Fibroblast of skin of right biceps (primary cell): ENCODE measurements at places on chromosomes 7 and 10.

DNA sequence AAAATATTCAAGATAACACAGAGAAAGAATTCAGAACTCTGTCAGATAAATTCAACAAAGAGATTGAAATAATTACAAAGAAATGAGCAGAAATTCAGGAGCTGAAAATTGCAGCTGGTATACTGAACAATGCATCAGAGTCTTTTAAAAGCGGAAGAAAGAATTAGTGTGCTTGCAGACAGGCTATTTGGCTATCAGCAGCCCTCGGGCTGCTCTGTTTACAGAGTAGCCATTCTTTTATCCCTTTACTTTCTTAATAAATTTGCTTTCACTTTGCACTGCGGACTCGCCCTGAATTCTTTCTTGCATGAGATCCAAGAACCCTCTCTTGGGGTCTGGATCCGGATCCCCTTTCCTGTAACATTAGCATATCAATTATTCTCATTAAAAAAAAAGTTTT lies 1040.0 kb downstream of the SORCS3 start:
- no peak for DNase-seq

DNA sequence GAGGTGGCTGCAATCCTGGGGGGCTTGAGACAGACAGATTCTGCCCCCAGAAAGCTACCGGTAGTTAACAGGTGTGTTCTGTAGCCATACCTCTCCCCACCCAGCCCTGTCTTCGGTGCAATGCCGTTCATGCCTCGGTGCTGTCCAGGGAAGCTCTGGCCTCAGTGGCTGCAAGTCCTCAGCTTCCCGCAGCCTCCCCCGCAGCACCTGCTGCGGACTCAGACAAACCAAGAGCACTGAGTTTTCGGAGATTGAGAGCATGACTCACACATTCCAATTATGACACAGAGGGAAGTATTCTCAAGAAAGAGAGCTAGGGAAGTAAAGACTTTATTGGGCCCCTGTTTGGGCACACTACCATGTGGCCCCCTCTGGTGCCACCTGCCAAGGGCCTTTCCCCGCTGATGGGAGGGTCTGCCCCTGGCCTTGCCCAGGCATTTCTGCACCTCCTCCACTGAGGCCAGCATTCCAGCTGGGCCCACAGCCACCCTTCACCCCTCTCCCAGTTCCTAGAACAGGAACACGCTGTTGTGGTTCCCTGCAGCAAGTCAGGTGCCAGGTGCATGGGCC lies 30.2 kb upstream of the EZH2 start:
- DNase-seq = peak; percentile 70

- no peak for DNase-seq
Measured at GRCh38 chr7:80302636-80303035, 168.0 kb downstream of the GNAI1 start.

GRCh38 chr7:157897681-157898080 lies 560.9 kb downstream of the DNAJB6 start:
- DNase-seq = no peak

DNA sequence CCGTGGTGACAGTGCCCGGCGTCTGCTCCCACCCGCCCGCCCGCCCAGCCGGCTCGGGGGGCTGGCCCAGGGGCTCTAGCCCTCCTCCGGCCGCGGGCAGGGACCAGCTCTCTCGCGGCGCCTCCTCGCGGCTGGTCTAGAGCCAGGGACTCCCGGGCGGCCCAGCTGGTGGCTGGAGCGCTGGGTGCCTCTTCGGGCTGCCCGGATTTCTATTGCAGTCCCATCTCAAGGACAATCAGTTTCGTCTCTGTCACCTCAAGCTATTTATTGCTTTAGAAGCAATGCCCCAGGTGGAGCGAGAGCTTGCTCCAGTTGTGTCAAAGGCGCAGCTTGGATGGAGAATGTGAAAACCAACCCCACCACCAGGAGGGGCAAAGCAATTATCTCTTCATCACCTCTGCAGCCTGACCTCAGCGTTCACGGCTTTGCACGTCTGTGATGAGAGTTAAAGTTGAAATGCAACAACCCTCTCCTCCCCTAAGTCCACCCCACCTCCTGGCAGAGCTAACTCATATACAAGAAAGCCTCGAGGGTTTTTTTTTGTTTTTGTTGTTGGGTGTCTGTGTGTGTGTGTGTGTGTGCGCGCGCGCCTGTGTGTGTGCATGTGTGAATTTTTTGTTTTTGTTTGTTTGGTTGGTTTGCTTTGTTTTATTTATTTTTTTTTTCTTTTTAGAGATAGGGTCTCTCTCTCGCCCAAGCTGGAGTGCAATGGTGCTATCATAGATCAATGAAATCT lies at the start of gene ITGA8:
Gene ITGA8, minus strand, starts transcription at position 24 of the 736 bp plus-strand sequence. CDS start 151 bp downstream, outside the sequence.
- DNase-seq = peak; percentile 52

- DNase-seq = peak; percentile 19
Measured at GRCh38 chr7:28104041-28104541, 76.5 kb downstream of the JAZF1 start.

DNA sequence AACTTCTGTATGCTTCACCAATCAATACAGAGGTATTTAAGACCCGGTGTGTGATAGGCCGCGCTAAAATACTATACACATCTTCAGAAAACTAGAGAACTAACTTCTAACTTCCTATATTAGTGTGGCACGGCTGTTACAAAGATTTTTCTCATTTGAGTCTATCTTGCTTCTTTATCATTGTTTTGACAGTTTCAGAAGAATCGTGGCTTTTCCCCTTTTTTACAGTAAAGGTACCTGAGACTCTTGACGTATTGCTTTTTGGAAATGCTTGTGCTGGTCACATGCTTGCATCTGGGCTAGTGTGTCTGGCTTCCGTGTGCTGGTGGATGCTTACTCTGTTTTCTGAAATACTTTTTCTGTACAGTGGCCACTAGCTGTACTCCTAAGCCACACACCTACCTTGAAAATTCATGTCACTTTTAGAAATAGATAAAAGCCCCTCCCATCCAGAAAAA lies 12.7 kb downstream of the IKZF1 start:
- DNase-seq = no peak

GRCh38 chr10:102112210-102112817 lies 7.9 kb downstream of the LDB1 start:
- no peak for DNase-seq

GRCh38 chr10:92847202-92847864 lies 987 bp upstream of the EXOC6 start:
- no peak for DNase-seq

DNA sequence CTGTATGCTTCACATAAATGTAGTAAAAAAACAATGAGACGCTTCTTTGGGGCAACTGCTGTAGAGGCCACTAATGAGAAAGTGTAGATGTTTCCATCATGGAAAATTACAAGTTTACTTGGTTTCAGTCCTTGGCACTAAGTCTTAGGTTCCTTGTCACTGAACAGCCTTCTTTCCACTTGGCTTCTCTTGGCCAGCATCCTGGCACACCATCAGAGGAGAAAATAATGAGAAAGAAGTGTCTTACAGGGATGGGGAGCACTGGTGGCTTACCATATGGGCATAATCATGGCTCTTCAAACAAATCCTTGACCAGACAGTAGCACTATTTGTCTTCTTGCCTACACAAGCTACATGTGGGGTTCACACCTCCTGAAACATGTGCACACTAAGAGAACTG lies 22.5 kb upstream of the SH3PXD2A start:
- DNase-seq = no peak

DNA sequence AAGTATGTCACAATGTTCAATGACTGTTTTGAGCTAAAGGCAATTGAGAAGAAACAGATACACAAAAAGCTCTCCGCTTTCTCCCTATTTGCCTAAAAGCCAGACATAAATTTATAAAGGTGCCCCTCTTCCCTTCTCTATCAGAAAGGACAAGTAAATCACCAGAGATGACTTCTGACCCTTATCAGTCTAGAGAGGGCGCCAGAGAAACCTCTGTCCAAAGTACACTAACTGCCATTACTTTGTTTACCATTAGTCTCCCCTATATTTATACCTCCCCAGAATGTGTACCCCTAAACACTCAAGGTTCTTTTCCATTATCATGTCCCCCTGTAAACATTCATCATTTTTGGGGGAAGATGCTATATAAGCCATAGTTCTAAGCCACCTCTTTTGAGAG lies 49.3 kb downstream of the TPK1 start:
- no peak for DNase-seq

- peak; percentile 88 for DNase-seq
Measured at GRCh38 chr10:100506596-100507356, 12.9 kb downstream of the SEC31B start.

- DNase-seq = no peak
Measured at GRCh38 chr7:155809332-155809946, 2.8 kb downstream of the SHH start.

- no peak for DNase-seq
Measured at GRCh38 chr7:67438198-67438882, 441.7 kb downstream of the TYW1 start.

GRCh38 chr10:128149267-128150014 lies 23.2 kb upstream of the MKI67 start:
- DNase-seq = no peak

DNA sequence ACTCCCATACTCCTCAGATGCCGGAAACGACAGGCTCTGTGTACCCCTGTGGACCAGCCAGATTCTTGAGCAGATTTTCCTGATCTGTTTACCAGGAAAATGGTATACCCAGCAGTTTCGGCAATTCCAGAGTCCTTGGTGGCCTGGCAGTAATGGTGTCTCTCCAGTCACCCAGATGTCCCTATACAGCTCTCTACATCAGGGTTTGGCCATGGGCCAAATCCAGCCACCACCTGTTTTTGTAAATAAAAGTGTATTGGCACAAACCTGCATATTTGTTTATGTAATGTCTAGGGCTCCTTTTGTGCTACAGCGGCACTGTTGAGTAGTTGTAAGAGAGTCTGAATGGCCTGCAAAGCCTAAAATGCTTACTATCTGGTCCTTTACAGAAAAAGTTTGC lies 491.3 kb downstream of the RPS24 start:
- DNase-seq = no peak

GRCh38 chr7:32088451-32088881 lies 18.3 kb upstream of the PDE1C start:
- no peak for DNase-seq

DNA sequence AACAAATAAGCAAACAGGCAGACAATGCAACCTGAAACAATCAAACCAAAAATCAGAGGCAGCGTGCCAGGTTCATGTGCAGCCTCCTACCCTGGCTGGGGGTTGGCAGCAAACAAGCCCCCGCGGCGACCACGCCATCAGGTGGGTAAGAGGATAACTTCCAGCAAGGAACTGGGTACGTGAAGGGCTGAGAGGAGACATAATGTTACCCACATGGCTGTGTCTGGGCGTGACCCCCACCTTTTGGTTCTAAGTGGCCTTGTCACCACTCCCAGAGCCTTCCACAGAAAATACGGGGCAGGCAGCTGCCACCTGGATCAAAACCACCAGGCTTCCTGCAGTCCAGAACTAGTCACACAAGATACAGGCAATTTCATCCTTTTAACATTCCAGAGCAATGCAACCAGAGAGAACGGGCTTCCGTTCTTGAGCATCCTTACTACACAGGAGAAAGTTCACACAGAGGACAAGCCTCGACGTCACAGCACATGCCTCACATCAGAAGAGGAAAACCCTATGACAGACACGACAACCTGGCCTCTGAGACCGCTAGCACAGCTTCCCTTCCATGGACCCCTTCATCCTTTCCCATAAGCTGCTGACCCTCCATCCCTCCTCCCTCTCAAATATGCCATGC lies 171.0 kb downstream of the GRID1 start:
- peak; percentile 1 for DNase-seq

DNA sequence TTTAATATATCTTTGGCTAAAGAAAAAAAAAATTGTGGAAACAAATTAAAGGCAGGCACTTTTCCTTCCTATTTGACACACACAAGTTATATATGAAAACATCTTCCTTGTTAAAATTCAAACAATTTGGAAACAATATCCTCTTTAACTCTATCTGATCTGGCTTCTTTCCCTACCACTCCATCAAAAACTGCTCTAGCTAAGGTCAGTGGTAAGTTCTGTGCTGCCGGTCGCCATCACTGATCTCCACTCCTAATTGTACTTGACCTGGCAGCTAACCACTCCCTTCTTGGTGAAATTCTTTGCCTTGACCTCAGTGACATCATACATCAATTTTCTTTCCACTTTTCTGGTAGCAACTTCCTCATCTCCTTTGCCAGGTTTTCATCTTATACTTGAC lies 47.9 kb upstream of the MRLN start:
- no peak for DNase-seq

DNA sequence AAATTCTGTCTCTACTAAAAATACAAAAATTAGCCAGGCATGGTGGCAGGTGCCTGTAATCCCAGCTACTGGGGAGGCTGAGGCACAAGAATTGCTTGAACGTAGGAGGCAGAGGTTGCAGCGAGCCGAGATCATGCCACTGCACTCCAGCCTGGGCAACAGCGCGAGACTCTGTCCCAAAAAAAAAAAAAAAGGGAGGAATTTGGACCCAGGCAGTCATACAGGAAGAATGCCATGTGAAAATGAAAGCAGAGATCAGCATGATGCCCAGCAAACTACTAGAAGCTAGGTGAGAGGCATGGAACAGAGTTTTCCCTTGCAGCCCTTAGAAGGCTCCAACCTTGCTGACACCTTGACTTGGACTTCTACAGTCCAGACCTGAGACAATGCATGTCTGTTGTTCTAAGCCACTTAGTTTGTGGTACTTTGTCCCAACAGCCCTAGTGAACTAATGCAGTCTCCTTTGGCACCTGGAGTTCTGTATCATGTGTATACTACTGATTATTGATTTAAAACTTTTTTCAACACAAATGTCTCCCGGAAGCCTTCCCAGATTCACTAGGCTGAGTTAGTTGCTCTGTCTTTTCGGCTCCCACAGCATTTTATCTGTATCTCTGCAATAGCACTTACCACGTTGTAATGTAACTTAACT lies 10.2 kb upstream of the BAG3 start:
- DNase-seq = no peak

DNA sequence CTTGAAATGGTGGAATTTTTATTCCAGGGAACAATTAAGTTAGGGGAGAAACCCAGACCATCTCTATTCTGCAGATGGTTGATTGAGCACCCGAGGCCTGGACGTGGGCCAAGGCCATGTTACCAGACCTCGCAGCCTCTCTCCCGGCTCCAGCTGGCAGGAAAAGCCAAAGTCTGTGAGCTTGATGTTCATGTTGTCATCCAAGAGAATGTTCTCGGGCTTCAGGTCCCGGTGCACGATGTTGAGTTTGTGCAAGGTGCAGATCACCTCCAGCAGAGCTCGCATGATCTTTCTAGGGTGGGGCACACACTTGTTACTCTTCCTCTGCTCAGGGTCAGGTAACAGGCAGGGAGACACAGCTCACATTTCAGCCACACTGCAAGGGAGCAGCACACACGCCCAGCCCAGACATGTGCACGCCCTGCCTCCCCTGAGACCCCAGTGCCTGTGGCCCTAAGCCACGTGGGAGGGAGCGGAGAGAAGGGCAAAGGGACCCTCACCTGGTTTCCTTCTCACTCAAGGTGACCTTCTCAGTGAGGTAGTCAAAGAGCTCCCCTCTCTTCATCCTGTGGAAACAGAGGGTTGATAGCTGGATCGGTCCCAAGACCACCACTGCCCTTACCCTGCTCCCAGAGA lies 9.5 kb downstream of the PHKG1 start:
- DNase-seq = no peak

DNA sequence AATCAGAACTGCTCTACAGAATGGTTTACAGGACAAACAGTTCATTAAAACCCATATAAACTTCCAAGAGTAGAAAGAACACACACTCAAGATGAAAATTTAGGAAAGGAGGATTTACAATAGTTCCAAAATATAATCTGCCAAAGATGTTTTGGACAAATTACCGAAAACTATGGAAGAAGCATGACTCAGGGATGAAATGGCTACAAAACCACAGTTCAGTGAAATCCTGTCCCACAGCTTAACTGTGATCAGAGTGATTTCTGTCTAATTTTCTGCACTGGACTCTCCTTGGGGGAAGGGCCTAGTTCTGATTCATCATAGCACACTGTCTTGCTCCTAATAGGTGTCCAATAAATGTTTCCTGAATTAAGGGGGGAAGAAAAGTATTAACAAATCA lies 82.2 kb downstream of the HIPK2 start:
- DNase-seq = peak; percentile 74

GRCh38 chr7:81519886-81520285 lies 250.0 kb downstream of the HGF start:
- DNase-seq = no peak
